GOT3 (cell line): ENCODE measurements at places on chromosomes 1 and 21.

DNA sequence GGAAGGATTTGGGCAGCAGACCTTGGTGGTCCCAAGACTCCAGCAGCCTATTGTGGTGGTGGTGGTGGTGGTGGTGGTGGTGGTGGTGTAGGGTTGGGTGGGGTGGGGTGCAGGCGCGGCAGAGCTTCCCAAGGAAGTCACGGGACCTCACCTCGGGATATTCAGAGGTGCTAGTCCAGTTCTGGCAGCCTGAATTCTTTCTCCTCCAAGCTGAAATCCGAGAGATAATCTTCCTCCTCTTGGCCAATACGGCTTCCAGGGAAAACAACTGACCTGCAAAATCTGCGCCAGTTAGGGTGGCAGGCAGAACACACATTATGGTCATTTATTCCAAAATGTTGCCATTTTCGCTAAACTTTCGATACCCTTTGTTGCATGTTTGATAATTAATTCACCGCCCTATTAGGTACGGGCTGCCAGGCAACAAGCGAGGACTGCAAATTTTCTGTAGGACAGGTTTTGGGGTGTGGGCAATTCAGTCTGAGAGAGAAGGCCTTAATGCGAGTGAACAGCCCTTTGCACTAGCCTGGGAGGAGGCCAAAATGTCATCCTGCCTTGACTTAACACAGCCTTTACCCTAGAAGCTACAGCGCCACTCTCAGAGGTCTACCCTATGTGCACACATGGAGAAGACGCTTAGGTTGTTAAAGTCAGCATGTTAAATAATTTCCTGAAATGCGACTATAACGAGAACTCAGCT is 33.2 kb upstream of the BSDC1 start:
- no peak for DNase-seq

GRCh38 chr21:42799516-42799915 is 79.8 kb downstream of the WDR4 start:
- no peak for DNase-seq

- no peak for DNase-seq
These were observed 659.7 kb upstream of the NEGR1 start for GRCh38 chr1:72942008-72942407.

DNA sequence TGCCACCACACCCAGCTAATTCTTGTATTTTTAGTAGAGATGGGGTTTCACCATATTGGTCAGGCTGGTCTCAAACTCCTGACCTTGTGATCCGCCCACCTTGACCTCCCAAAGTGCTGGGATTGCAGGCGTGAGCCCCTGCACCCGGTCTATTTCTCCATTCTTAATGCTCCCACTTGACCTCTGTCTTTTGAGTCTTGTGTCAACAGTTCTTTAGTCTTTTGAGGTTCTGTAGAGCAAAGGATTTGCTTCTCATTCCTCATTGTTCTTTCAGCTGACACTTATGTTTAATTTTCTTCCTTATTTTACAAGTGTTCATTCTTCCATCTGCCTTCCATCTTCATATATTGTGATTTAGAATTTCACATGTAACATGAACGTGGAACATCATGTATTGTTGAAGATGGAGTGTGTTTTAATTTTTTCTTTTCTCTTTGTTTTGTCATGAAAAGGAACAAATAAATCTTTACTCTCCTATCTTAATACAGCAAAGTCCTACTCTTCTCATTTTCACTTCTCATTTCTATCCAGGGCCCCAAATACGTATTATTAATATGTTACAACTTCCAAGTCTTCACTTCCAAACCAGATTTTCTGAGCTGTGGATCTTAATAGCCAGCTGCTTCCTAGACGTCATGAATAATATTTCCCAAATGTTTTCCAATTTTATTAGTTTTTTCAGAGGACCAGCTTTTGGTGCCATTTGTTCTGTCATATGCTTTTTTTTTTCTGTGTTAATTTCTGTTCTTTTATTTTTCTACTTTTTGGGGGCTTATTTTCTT is 16.9 kb downstream of the MTF2 start:
- DNase-seq: no peak

GRCh38 chr1:155769257-155769656 is 80.4 kb downstream of the DAP3 start:
- DNase-seq: no peak

- no peak for DNase-seq
These were observed 8.3 kb downstream of the TNR start for GRCh38 chr1:175735144-175735543.

DNA sequence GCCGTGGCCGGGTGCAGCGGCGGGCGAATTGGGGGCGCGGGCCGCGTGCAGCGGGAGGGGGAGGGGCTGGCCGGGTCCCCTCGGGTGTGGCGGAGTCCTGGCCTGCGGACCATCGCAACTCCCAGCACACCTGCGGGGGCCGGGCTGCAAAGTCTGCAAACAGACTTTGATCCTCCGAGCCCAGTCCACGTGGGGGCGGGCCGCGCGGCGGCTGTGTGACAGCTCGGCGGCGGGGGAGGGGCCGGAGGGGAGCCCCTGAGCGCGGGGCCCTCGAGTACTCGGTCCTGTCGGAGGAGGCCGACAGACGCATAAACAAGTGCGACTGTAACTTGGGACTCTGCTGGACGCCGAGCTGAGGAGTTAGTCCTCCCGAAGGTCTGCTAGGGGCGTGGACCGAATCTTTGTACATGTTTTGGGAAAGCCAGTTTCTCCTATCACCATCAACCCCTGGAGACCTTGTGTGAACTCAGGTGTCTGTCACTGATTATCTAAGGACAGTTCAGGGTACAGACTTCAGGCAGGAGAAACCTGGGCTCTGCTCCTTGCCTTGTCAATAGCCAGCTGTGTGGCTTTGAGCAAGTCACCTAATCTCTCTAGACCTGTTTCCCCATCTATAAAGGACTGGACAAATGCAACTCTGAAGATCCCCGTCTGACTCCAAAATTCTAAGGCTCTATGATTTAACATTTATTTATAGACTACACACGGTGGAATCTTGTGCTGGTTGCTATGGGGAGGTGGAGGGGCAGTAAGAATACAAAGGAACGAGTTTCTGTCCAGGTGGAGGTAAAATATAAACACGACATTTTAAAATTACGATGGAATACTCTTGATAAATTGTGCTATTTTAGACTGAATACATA is 710 bp upstream of the SLC30A1 start:
- DNase-seq: no peak

DNA sequence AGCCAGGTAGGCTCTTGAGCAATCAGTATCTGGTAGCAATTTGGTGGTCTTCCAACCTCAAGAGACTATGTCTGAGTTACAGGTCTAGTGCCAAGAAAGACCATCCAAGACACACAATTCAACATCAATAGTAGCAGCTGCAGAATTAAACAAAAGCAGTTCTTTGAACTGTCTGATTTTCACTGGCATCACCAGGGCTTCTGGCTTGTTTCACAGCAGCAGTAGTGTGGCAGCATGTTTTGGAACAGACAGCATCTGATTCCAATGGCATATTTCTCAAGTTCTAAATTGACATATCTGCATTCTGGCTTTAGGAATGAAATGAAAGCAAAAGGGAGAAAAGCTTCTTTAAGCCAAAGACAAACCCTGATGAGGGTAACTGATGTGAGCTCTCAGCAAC is 334.7 kb upstream of the PRMT6 start:
- DNase-seq: no peak

DNA sequence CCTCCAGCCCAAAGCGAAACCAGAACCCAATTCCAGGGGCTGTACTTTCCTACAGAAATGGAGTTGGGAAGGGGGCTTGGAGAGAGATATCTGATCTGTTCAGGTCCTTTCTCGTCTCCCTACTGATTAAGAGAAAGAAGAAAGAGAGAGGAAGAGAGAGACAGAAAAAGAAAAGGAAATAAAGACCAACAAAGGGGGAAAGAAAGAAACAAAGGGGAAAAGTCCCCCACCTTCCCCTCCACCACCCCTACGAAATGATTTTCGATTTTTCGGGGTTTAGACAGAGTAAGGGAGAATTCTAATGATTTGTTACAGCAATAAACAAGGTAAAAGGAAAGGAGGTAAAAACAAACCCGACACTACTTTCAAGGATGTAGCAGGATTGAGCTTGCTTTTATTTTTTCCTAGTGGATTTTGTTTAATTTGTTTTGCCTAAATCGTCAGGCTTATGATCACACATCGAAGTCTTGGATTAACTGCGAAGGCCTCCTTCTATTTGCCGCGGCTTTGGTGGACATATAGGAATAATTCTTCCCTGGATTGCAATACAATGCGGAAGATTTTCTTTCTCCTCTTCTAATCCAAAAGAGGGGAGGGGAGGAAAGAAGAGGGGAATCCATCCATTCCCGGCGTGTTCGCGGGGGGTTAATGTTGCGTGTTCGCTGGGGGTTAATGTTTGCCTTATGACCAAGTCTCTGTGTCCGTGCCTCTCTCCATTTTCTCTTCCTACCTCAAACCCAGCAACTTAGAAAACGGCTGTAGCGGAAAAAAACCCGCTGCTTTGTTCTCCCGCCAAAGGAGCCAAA is 1.9 kb downstream of the TAL1 start:
- no peak for DNase-seq

DNA sequence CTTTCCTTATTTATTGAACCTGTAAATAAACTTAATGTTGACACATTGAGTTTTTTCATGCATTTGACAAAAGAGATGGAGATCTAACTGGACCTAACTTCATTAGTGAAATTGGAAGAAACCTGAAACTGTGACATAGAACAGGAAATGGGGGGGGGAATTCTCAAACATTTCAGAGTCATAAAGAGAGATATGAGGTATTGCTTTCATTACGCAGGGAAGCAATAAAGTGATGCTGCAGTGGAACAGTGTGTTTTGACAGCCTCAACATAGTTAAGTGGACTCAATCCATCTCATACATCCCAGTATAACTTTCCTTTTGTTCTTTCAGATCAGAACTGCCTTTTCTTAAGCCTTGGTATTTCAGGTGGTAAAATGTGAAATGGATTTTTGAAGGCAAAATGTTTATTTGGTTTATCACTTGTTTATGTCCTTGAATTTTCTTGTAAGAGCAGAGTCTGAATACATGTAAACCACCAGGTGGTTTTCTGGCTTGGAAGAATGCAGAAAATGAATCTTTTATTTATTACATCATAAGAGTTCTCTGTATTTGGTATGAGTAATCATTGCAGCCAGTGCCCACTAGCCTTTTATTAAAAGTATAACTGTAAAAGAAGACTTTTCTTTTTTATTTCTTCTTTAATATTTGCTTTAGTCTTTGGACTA is 132.5 kb downstream of the ZNF326 start:
- DNase-seq: no peak
